Neural crest cell (in vitro differentiated cells): ENCODE measurements at places on chromosomes 3 and 15. TPM values are rescaled to one million over a fixed set of nuclear protein-coding genes. Genes with fewer than 3 reads are reported as not detected.

KIF7 gene
- total RNA-seq: 15.6 and 16.2 TPM in 2 replicates

INKA1 gene
- total RNA-seq: 15.5 and 17.3 TPM in 2 replicates

NOP10 gene
- total RNA-seq: 181 and 191 TPM in 2 replicates

PLAAT1 gene
- 3.0 and 4.0 TPM in 2 replicates for total RNA-seq

SCAPER gene
- total RNA-seq: 15.3 and 18.4 TPM in 2 replicates

HDGFL3 gene
- total RNA-seq: 127 and 130 TPM in 2 replicates

CCDC13 gene
- 1.5 and 2.0 TPM in 2 replicates for total RNA-seq

TM6SF1 gene
- 0.16 and 0.25 TPM in 2 replicates for total RNA-seq

GOLGA8G gene
- not detected in 2 replicates for total RNA-seq

PRKCI gene
- total RNA-seq: 33.4 and 40.9 TPM in 2 replicates

RBP2 gene
- total RNA-seq: not detected in 2 replicates

EIF4G1 gene
- 520 and 529 TPM in 2 replicates for total RNA-seq

FGF12 gene
- total RNA-seq: 3.0 and 4.0 TPM in 2 replicates

SCG5 gene
- 25.1 and 28.9 TPM in 2 replicates for total RNA-seq

ZNF197 gene
- total RNA-seq: 47.4 and 48.4 TPM in 2 replicates

HMCES gene
- total RNA-seq: 61.2 and 62.9 TPM in 2 replicates

SIDT1 gene
- 0.23 and 0.41 TPM in 2 replicates for total RNA-seq

GPX1 gene
- total RNA-seq: 165 and 172 TPM in 2 replicates

P2RY12 gene
- total RNA-seq: not detected in 2 replicates

CCR3 gene
- total RNA-seq: not detected in 2 replicates

FGF7 gene
- total RNA-seq: 0.19 TPM in 1 of 2 replicates, not detected in the other

KY gene
- total RNA-seq: 0.33 and 0.52 TPM in 2 replicates

NR1D2 gene
- total RNA-seq: 8.6 and 10.0 TPM in 2 replicates

ATP13A5 gene
- total RNA-seq: not detected in 2 replicates

RARB gene
- 0.98 and 1.9 TPM in 2 replicates for total RNA-seq

GOLGA6L9 gene
- total RNA-seq: 6.4 and 6.6 TPM in 2 replicates

DNASE1L3 gene
- total RNA-seq: not detected in 2 replicates

SYNPR gene
- total RNA-seq: not detected in 2 replicates

PARP15 gene
- total RNA-seq: 0.09 TPM in 1 of 2 replicates, not detected in the other

FAH gene
- 21.1 and 22.9 TPM in 2 replicates for total RNA-seq

IGF1R gene
- 67.6 and 70.3 TPM in 2 replicates for total RNA-seq

TXNRD3 gene
- 12.8 and 13.8 TPM in 2 replicates for total RNA-seq

SLC2A2 gene
- not detected in 2 replicates for total RNA-seq

CLEC3B gene
- total RNA-seq: not detected in 2 replicates

PLS1 gene
- 5.6 and 5.7 TPM in 2 replicates for total RNA-seq

C3orf33 gene
- total RNA-seq: 4.2 and 4.4 TPM in 2 replicates

ITIH1 gene
- not detected in 2 replicates for total RNA-seq

SCN5A gene
- total RNA-seq: 0.41 and 1.2 TPM in 2 replicates

FILIP1L gene
- total RNA-seq: 9.8 TPM in 2 replicates

SELENOT gene
- 58.2 and 63.9 TPM in 2 replicates for total RNA-seq
